Endothelial cell of umbilical vein (primary cell): ENCODE measurements at places on chromosomes 4 and X. TPM values are rescaled to one million over a fixed set of nuclear protein-coding genes. Genes with fewer than 3 reads are reported as not detected.

DNA sequence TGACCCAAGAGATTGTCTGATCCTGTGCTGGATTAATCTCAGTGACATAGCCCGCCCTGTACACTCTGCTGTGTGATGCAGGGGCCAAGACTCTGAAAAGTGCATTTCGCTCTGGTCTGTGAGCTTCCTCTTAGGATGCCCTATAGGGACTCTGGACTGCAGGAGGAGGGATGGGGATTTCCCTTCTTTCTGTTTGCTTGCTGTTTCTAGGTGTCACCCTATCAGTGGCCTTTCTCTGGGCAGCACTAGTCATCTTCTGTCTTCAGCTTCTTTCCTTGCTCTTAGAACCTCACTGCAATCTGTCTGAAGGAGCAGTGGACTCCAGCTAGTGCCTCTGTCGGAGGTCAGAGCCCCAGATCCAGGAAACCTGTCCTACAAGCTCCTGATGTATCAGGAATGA lies 34.5 kb upstream of the SCRG1 start:
- DNase-seq: no peak

GRCh38 chr4:106818764-106819163 lies 217.3 kb downstream of the DKK2 start:
- DNase-seq: no peak

GAGE12J gene
- not detected in 2 replicates for polyA plus RNA-seq

HERC5 gene
- polyA plus RNA-seq: 0.19 and 0.25 TPM in 2 replicates

XAGE2 gene
- not detected in 2 replicates for polyA plus RNA-seq

GRCh38 chr4:156309031-156309430 lies 355.4 kb upstream of the CTSO start:
- DNase-seq: no peak

DNA sequence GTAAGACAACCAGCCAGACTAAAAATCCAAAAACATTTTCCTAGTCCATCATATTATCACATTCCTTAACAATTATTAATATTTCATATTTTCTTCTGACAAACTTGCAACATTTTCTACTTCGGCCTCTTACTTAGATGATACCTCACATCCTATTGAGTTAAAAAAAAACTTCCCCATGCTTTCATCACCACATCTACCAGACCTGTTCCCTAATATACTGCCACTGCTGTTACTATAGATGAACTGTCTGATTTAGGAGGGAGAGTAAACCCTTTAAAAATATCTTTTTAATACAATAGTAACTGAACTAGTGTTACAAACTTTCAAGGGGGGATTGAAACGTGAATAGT lies 1.5 kb downstream of the FAM200B start:
- DNase-seq: no peak

GRCh38 chr4:141395246-141395830 lies 174.6 kb downstream of the ZNF330 start:
- no peak for DNase-seq

CSN1S1 gene
- polyA plus RNA-seq: not detected in 2 replicates

- no peak for DNase-seq
Observed at GRCh38 chrX:43815209-43815608, 67.0 kb downstream of the MAOB start.

SSX1 gene
- not detected in 2 replicates for polyA plus RNA-seq

DNA sequence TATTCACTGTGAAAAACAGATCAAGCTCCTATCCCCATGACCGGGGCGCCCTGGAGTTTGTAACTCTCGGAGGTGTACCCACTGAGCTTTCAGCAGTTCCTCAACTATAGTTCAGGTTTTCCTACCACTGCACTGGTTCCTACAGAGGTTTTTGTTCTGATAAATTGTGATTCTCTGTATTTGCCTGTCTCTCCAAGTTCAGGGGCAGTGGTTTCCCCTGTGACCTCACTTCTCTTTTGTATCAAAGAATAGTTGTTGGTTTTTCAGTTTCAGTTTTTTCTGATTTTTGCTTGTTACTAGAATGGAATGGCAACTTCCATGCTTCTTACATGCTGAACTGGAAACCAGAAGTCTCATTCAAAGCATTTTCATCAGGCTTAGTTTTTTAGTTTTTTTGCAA lies 56.8 kb upstream of the PLS3 start:
- DNase-seq: no peak

SMIM43 gene
- polyA plus RNA-seq: 0.08 and 0.18 TPM in 2 replicates

GRCh38 chr4:102522031-102522440 lies 20.9 kb downstream of the NFKB1 start:
- no peak for DNase-seq

NAT8L gene
- polyA plus RNA-seq: 0.10 and 0.11 TPM in 2 replicates

DNA sequence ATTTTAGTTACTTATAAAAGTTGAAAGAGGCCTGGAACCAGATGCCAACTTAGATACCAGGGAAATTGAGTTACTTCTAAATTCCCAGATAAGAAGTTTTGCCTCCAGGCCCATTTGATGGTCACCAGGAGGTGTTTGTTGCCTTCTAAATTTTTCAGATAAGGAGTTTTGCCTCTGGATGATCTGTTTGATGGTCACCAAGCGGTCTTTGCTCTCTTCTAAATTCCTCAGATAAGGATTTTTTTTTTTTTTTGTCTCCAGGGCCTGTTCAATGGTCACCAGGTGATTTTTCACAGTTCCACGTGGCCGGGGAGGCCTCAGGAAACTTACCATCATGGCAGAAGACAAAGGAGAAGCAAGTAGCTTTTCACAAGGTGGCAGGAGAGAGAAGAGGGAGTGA lies 66.5 kb downstream of the FAM9B start:
- DNase-seq: no peak

DNA sequence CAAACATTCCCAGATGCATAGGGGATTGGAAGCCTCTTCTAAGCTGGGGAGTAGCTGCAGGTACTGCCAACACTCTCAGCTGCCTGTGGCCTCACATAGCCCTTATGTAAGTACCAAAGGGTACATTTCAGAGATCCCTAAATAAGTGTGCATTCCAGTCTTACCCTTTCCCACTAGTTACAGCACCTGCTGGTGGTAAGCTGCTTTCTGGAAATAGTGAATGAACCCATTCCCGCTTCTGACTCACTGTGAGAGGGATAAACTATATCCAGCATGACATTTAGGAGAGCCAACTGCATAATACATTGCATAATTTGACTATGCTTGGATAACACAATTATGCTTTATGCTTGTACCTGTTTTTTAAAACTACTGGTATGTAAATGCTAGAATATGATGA lies 149.0 kb downstream of the FAM13A start:
- DNase-seq: no peak

DNA sequence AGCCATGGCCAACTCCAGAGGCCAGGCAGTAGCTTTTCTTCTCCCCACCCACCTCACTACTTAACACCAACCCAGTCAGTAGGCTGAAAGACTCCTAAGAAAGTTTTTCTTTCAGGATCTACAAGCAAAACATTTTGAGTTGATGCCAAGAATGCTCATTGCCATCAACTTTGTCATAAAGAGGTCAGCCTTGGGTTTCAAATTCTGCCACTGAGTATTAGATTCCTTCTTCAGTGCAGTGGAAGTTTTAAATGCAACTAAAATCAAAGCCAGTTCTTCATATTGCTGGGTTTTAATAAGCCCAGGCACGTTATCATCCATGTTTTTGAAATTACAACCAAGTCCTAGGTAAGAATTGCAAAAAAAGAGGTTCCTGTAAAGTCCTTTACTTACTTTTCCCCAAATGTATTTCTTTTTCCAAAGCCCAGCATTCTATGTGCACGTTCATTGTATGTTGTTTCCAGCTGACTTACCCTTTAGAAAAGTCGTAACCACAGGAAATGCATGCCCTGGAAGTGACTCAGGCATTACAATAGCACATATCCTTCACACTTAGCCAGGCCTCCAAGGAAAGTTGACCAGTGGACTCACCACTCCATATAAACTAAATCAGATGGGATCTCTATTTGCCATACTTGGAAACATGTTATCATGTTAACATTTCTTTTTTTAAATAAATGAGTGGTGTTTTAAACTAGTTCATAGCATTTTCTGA lies 229.9 kb downstream of the SOX3 start:
- DNase-seq: no peak

GRCh38 chrX:46637938-46638337 lies 64.4 kb downstream of the CHST7 start:
- DNase-seq: peak; percentile 10

GRCh38 chr4:84582988-84583875 lies at the start of gene CDS1:
CDS1 (plus strand) TSS chr4:84583127; CDS start chr4:84583402, 275 bp downstream.
- DNase-seq: no peak

DNA sequence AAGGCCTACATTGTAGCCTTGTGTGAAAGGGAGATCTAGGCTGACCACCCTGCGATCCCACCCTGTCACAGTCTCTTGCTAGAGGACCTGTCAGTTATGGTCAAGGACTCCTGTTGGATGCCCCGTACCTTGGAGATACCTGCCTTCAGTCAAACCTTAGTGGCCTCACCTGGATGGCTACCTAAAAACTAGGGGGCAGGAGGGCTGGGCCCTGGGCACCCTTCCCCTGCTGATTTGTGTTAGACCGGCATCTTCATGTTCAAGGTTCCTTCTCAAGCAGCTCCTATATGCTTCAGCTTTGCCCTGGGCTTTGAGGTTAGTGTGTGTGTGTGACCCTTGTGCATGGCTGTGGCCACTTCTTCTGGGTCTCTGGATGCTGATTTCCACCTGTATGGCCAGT lies 35.3 kb downstream of the CCKAR start:
- no peak for DNase-seq

GRCh38 chr4:185305979-185306442 lies 89.7 kb downstream of the LRP2BP start:
- DNase-seq: peak; percentile 27
